ENCODE measurements at places on chromosomes 3 and 15. TPM values are rescaled to one million over a fixed set of nuclear protein-coding genes. Genes with fewer than 3 reads are reported as not detected.
A peak's percentile ranks its signal among the peaks of the same experiment; 100 is the strongest.

- no peak for DNase-seq
These were observed 204.4 kb upstream of the RASGRP1 start for GRCh38 chr15:38768970-38769369.

- DNase-seq = peak; percentile 21
These were observed 54.3 kb upstream of the NEK10 start for GRCh38 chr3:27423463-27423862.

DNA sequence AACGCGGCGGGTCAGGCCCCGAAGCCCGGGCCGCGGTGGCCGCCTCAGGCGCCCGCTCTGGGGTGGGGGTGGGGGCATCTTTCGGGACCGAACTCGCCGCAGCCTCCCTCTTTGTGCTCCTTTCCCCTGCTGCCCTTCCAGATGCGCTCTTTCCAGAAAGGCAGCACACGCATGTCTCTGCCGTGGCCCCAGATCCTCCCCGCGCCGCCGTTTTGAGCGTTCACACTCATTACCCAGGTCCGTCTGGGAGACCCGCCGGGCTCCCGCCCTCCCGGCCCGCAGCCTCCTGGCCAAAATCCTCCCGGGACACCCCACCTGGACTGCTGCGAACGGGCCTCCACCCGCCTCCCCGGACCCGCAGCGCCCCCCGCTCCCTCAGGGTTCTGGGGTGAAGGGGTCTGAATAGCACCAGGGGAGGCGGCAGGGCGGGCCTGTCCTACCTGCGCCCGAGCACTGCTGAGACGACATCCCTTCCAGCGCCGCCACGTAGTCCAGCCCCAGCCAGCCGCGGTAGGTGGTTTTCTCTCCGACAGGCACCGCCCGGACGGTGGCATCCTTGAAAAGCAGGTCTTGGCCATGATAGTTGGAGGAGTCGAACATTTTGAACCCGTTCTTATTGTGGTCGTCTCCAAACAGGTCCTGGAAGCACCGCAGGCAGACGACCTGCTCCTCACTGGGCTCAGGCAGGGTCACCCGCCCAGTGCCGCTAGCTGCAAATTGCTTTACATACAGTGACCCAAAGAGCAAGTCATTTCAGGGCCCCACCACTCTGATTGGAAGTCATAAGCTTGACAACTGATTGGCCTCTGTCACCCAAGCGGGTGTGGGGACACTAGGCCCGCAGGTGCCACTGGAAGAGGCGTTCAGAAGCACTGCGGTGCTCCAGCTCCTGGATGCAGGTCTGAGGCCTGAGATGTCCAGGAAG lies 25.9 kb downstream of the MELTF start:
- no peak for DNase-seq

- DNase-seq = no peak
These were observed 14.6 kb downstream of the ADAMTS9 start for GRCh38 chr3:64673159-64673715.

DNA sequence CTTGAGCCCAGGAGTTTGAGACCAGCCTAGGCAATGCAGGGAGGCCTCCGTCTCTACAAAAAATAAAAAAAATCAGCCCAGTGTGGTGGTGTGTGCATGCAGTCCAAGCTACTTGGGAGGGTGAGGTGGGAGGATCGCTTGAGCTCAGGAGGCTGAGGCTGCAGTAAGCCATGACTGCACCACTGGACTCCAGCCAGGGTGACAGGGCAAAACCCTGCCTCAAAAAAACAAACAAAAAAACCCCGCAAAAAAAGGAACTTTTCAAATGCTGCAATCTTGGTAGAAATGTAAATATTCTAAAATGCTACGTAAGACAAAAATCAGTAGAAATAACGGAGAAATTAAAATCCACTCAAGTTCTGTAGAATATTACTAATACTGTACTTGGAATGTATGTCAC lies 108.1 kb upstream of the MELTF start:
- DNase-seq = no peak

- peak; percentile 51 for DNase-seq
These were observed 643 bp downstream of the MYO5A start for GRCh38 chr15:52527911-52528563.

GRCh38 chr3:194137008-194137505 lies 1.1 kb downstream of the HES1 start:
- no peak for DNase-seq

DNA sequence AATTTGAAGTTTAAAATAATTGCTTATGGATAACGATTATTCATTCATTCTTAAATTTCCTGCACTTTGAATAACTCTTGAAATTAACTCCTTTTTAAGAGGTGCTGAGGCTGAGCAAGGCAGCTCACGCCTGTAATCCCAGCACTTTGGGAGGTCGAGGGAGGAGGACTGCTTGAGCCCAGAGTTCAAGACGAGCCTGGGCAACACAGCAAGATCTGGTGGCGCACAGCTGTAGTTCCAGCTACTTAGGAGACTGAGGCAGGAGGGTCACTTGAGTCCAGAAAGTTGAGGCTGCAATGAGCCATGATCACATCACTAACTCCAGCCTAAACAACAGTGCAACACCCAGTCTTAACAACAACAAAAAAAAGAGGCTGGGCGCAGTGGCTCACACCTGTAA lies 8.0 kb downstream of the DCUN1D1 start:
- DNase-seq = no peak

DNA sequence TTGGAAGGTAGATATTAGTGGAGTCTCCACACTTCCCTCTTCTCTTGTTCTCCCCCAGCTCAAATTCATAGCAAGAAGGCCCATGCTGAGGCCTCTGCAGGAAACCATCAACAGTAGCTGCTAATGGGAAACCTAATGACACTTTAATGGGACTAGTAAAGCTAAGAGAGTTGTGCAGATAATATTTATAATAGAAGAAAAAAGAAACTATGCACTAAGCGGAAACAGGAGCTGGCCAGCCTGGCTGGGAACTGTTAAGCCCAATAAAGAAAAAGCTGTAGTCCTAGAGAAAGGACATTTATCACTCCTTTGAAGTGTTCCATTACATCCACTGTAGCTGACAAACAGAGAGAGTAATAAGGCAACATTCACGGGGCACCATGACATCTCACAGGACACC lies 229.6 kb downstream of the IGSF11 start:
- DNase-seq = no peak

GRCh38 chr3:12230406-12230805 lies 58.5 kb upstream of the PPARG start:
- DNase-seq = no peak

The ALPK3 gene
- 0.09 TPM for polyA plus RNA-seq

The AMT gene
- 1.7 TPM for polyA plus RNA-seq

The NANOGP8 gene
- polyA plus RNA-seq = not detected

The ECE2 gene
- not detected for polyA plus RNA-seq

The GRM7 gene
- polyA plus RNA-seq = 0.07 TPM

The NAA50 gene
- polyA plus RNA-seq = 122 TPM

The CPNE9 gene
- polyA plus RNA-seq = not detected

The CD276 gene
- 128 TPM for polyA plus RNA-seq
